ENCODE measurements at places on chromosomes 13 and 19.

DNA sequence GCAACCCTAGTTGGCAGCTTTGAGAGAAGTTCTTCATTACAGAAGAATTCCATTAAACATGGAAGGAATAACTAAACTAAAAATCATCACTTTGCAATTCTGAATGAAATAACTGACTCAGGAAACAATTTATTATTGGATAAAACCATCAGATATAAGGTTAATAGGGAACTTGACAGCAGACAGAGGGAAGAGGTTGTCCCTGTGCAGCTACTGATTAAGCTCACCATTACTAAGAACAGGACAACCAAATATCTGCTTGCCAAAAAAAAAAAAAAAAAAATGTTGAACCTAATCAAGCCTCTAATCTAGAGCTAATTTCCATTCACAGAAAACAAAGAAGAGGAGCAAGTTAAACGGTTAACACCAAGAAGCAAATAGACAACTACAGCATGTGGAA is 12.8 kb downstream of the N4BP2L2 start:
- DNase-seq = no peak

DNA sequence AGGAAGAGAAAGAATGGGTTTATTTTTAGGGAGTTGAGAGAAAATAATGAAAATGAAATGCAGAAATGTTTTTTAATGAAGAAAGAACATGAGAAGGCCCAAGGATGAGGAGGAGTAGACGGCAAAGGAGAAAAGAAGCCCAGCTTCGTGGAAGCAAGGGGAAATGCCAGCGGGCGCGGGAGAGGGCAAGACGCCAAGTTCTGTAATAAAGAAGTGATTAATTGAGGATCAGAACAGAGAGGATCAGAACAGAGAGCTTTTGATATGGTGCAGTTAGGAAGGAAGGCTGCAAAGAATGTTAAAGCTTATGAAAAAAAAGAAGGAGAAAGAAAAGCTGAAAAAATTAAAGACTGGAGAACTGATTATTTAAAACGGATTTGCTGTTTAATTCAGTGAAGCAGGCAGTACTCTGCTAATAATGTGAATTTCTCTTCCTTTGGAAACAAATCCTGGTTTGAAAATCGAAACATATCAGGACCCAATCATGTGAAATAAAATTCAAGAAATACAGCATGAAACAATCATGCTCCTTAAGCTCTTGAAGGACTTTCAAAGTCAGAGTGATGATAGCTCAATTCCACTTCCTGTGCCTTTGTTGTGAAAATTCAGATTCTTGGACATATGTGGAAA is 99.3 kb upstream of the SOX1 start:
- DNase-seq = no peak

- no peak for DNase-seq
Measured at GRCh38 chr13:74707291-74707690, 573.1 kb upstream of the KLF12 start.

DNA sequence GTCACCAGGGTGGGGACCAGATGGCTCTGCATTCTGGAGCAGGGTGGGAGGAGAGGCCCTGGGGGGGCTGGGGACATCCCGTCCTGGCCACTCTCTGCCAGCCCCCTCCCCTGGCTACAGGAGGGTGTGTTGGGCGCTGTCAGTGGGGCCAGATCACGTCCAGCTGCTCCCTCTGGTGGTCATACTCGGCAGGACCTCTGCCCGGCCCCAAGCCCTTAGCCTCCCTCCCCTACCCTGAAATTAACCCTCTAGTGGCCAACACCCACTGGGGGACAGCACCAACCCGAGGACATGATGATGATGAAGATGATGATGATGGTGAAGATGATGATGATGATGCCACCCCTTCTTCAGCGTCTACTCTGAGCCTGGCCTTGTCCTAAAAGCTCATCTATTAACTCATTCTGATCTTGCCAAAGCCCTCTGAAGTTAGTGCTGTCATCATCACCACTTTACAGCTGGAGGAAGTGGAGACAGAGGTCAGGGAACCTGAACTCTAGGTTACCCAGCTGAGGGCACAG is 590 bp upstream of the LGI4 start:
- DNase-seq = no peak

- DNase-seq = no peak
Measured at GRCh38 chr13:51867062-51867461, 5.3 kb downstream of the CCDC70 start.

- no peak for DNase-seq
Measured at GRCh38 chr19:34662919-34663318, 14.0 kb downstream of the SCGB2B2 start.

GRCh38 chr19:50292216-50292827 is 36.9 kb downstream of the KCNC3 start:
- no peak for DNase-seq

DNA sequence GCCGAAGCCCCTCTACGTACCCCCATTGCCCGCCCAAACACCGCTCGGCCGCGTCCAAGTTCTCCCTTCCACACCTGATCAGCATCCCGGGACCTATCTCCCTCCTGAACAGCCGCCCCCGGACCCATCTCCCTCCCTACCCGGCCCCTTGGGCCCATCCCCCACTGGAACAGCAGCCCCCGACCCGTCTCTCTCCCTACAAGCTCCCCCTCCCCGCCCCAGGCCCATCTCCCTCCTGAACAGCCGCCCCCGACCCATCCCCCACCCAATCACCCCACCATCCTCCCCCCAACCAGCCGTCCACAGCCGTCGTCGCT is 610 bp downstream of the ZSCAN1 start:
- no peak for DNase-seq

- no peak for DNase-seq
Measured at GRCh38 chr13:112391746-112392145, 15.6 kb downstream of the SPACA7 start.

- DNase-seq = no peak
Measured at GRCh38 chr19:42469311-42470235, 26.8 kb upstream of the CXCL17 start.

- no peak for DNase-seq
Measured at GRCh38 chr19:8094336-8094735, 41.8 kb downstream of the CCL25 start.

GRCh38 chr19:18589380-18590272 is 1.0 kb downstream of the REX1BD start:
- DNase-seq = no peak

DNA sequence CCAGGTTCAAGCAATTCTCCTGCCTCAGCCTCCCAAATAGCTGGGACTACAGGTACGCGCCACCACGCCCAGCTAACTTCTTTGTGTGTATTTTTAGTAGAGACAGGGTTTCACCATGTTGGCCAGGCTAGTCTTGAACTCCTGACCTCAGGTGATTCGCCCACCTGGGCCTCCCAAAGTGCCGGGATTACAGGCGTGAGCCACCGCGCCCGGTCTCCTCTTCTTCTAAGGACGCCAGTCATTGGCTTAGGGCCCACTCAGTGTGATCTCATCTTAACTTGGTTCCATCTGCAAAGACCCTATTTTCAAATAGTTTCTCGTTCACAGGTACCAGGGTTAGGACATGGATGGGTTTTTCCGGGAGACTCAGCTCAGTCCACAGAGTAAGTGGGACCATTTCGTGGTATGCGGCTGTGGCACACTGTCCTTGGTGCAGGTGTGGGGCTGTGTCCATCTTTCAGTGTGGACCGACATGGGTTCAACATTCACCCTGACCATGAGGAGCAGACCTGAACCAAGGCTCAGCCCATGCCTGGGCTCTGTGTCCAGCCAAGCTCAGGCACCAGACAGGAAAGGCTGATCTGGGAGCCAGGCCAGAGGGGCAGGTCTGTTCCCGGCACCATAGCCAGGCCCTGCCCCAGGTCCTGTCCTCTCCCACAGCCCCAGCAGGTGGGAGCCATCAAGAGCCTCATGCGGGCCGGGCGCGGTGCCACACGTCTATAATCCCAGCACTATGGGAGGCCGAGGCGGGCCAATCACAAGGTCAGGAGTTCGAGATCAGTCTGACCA is 2.8 kb upstream of the MKNK2 start:
- no peak for DNase-seq

DNA sequence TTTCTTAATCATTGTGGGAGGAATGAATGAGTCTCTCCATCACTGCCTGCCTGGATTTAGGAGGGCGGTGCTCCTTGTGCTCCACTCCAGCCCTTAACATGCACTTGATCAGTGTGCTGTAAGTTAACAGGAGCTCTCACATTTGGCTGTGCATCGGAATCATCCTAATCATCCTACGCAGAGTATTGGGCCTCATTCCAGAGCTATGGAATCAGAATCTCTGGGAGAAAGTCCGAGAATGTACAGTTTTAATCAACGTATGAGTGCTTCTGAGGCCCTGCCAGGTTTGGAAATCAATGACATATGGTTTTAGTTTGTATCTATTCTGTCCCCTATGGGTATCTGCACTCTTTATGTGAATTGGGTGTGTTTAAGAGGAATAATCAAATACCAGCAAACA is 34.9 kb upstream of the DCLK1 start:
- no peak for DNase-seq

DNA sequence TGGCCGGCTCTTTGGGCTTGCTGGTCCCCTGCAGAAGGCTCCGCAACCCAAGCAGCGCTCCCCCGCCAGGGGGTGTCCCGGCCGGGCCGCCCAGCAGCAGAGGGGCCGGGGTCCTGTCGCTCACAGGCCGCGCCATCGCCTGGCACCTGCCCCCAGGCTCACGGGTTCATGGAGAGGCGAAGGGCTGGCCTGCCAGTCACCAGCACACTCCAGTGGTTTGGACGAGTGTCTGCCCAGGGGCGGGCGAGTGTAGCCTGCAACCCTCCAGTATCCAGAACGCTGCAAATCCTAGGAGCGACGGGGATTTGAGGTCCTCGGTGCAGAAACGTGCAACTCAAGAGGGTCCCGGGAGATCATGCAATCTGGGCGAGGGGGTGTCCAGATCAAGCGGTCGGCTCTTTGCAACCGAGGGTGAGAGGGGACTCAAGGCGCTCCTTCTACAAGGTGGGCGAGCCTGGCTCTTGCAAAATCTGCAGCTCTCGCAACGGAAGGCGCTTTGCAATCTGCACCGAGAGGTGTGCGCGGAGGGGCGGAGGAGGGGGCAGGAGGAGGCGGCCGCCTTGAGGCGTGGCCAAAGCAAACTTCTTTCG is at the start of gene DBP:
DBP (minus strand) TSS at position 521 of the 590 bp plus-strand sequence; CDS start at position 136, 385 bp downstream.
- DNase-seq = no peak

GRCh38 chr13:45538382-45538781 is 73.6 kb downstream of the COG3 start:
- no peak for DNase-seq

- no peak for DNase-seq
Measured at GRCh38 chr13:41587490-41587889, 130.1 kb downstream of the RGCC start.

GRCh38 chr13:101869553-101869952 is 417.1 kb downstream of the ITGBL1 start:
- DNase-seq = no peak

DNA sequence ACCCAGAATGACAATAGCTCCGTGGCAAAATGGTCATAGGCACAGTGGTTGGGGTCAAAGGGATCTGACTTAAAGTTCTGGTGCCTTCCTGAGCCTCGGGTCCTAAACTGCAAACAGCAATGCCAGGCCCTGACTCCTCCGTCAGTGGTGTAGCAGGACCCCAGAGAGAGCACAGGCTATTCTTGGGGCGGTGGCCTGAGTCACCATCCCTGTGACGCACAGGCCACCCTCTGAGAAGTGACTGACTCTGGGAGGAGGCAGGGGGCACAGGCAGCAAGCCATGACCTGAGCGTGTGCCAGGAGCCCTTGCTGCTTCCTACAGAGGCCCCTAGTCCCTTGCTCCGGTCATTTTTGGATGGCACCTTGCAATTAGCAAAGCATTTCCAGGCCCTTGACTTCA is 18.7 kb downstream of the PLVAP start:
- no peak for DNase-seq

DNA sequence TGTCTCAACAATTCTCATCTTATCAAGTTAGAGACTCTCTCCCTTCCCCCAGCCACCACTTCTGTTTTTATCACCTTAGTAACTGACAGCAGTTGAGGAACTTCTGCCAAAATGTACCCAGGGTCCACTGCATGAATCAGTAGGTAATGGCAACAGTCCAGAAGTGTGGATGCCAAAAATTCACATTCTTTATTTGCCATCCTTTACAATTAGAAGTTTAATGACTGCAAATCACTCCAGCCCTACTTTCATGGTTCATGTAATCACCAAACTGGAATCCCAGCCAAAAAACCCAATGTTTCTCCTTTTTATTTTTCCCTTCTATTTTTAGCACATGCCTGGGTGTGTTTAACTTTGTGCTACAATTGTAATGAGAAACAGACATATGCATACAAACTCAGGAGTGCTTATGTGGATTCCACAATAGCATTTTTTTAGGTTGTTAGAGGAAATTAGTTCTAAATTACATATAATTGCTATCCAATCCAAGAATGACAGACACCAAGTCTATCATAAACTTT is 243.5 kb downstream of the RGCC start:
- DNase-seq = no peak

DNA sequence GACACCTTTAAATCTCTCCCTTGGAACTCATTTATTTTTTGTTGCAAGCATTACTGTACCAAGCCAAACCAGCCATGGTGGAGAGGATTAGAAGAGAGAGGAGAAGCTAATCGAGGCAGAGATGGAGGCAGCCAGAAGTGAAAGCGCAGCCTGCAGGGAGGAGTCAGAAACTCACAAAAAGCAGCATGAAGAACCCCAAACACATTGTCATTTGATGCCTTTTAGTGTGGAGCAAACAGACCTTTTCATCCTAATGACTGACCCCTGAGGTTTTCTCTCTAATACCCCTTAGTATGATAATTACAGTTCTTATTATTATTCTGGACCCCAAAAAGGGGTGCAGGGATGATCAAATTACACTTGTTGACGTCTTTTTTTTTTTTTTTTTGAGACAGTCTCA is 62.5 kb downstream of the TNFRSF19 start:
- DNase-seq = no peak

- no peak for DNase-seq
Measured at GRCh38 chr19:5456841-5457200, 1.6 kb downstream of the ZNRF4 start.

DNA sequence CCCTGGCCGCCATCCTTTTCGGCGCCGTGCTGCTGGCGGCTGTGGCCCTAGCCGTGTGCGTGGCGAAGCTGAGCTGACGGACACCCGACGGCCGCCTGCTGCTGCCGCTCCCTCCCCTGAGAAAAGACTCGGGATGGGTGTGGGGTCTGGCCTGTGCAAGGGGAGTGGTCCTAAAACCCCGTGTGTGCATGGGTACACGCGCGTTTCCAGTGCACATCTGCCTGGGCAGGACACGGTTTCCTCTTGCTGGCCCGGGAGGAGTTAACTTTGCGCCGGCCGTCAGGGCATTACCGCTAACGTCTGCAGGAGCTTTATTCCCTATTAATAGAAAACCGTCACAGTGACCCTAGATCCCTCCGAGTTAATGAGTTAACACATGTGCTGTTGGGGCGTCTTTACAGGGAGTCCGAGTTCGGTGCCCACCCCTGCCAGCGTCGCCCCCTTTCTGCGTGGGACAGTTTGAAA is 1.3 kb downstream of the RGS9BP start:
- no peak for DNase-seq

- no peak for DNase-seq
Measured at GRCh38 chr19:19122902-19123301, 15.4 kb downstream of the TMEM161A start.

DNA sequence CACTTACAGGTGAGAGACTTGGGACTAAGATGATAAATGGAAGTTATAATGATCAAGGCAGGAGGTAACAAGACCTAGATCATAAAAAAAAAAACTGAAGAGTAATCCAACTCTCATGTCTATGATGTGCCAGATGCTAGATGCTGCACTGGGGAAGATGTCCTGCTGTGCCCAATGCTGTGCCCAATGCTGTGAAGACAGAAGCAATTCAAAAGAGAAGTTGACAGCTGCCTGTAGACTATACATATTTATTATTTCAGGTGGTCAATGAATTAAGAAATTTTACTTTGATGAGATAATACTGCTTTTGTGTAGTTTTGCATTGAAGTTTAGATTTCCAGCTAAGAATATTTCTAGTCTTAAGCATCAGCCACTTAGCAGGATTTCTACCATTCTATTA is 21.5 kb downstream of the VWA8 start:
- DNase-seq = no peak
